ENCODE measurements at places on chromosomes 13 and 19. TPM values are rescaled to one million over a fixed set of nuclear protein-coding genes. Genes with fewer than 3 reads are reported as not detected.

DNA sequence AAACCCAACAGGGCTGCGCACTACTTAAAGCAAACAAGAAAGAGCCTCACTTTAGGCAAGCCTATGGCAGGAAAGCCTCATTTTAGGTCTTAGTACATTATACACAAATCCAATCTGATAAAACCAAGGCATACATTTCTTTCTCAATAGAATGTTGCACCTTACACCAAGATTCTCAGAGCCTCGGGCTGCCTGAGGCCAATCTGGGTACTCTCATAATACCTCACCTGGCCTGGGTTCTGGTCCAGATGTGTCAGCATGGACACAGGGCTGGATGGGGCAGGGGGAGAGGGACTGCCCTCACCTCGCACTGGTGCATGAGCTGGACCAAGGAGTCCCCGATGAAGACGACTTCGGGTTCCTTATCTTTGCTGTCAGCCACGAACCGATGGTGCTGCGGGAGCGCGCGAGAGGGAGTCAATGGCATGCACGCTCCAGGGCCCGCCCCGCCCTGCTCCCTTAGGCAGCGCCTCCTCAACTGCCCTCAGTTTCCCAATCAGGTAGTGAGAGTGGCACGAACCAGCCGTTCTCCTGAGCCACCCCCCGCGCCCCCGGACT is at the start of gene PRR19:
Gene PRR19, plus strand, starts transcription at position 487 of the 558 bp plus-strand sequence. CDS start 7,453 bp downstream, outside the sequence.
- no peak for DNase-seq

- DNase-seq, result peak; percentile 41
Observed at GRCh38 chr13:94660695-94661326, 51.5 kb downstream of the SOX21 start.

The PABPC3 gene
- under 0.01 TPM for total RNA-seq

GRCh38 chr19:8457827-8458226 is 13.1 kb downstream of the HNRNPM start:
- no peak for DNase-seq

GRCh38 chr19:41479757-41480191 is 36.8 kb downstream of the ERICH4 start:
- no peak for DNase-seq

The SMIM17 gene
- total RNA-seq, result 0.28 TPM

DNA sequence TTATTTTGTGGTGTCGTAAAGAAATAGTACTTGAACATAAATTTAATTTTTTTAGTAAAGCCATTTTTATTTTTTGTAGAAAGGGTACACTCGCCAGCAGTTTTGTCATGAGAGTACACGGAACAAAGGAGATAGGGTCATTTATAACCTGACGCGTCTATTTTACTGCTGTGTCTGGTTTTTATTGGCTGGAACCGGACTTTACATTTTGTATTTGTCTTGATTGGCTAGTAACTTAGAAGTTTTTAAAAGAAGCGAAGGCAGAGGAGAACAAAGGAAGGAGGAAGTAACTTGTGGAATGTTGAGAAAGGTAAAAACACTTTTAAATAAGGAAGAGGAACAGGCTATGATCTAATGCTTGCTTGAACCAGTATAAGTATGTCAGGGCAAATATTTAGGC is 43.5 kb downstream of the TRPM4 start:
- DNase-seq, result no peak

DNA sequence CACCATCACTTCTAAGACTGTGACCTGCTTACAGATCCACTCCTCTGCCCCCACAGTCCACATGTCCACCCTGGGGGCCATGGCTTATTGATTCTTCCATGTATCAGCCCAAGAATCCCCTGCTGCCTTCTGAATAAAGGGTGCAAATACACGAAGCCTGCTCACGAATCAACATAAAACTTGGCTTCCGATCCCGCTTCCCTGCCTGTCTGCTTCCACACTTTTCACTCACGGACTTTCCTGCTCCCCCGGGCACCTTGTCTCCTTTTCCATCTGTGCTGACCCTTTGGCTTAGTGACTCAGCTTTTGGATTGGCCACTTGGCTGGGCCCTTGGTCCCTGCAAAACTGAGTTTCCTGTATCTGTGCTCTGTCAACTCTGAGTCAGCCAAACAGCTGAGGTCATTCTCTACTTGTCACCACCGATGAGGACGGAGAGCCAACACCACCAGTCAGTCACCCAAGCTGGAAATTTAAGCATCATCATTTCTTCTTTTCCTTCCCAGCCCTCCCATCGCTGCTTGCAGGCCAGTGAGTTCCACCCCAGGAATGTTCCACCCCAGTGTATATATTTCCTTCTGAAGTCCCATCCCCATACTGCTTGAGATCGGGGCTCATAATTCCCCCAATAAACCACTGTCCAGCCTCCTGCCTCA is 11.4 kb upstream of the USP12 start:
- peak; percentile 95 for DNase-seq

The SEMA6B gene
- 0.18 TPM for total RNA-seq

The ACER1 gene
- not detected for total RNA-seq

The ANKRD10 gene
- 18.3 TPM for total RNA-seq

The ZNF225 gene
- total RNA-seq, result 5.7 TPM

The C19orf85 gene
- total RNA-seq, result not detected

Data from IMR-90 (cell line).